CD4-positive, alpha-beta T cell treated with Interleukin-4 for 4 hours (primary cell): ENCODE measurements at places on chromosomes 2 and 18.

- no peak for DNase-seq
These were observed 112.7 kb upstream of the RBMS1 start for GRCh38 chr2:160606341-160606740.

DNA sequence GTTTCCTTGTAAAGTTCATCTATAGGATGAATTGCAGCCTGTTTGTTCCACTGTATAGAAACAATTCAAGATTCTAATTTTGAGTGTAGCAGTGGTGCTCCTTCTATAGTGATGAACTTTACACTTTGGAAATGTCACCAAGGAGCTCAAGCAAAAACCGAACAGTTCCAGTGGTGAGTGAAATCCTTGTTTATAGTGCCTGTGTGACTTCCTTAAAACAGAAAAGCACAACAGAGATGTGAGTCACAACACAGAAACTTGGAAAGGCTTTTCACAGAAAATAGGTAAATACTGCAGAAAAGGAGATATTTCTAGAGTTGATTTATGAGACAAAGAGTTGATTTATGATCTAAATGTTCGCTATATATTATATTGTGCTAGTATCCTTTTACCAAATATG is 482.0 kb downstream of the PTPRM start:
- DNase-seq = no peak

- DNase-seq = no peak
These were observed 6.2 kb downstream of the PRKD3 start for GRCh38 chr2:37318401-37318800.

DNA sequence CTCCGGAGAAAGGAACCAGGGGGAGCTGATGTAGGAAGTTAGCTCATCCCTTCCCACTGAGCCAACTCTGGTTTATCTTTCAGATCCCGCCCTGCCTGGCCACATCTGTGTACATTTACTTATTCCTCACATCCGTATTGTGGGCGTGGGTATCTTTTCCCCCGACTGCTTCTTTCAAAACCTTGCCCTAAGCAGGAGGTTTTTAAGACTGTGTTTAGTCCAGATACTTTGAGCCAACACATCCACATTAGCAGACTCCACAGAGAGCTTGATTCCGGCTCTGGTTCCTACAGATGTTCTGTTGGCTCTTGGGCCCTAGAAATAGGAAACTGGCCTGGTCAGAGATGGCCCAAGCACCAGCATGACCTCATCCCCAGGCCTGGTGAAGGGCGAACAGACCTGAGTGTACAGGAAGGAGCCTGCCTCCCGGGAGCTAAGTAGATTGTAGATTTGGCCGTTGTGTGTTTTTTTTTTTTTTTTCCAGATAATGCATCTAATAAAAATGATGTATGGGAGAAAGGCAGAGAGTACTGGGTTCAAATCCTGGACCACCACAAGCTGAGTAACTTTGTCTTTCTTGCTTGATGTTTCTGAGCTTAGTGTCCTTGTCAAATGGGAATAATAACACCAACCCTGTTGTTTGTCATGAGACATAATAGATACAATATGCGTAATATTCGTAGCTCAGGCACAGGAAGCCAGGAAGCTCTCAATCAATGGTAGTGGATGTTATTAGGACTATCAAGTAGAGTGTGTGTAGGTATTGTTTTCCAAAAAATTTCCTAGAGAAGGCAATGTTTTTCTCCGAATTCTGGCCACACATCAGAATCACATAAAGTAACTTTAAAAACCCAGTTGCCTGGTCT is 92.3 kb downstream of the PRKCE start:
- DNase-seq = no peak

DNA sequence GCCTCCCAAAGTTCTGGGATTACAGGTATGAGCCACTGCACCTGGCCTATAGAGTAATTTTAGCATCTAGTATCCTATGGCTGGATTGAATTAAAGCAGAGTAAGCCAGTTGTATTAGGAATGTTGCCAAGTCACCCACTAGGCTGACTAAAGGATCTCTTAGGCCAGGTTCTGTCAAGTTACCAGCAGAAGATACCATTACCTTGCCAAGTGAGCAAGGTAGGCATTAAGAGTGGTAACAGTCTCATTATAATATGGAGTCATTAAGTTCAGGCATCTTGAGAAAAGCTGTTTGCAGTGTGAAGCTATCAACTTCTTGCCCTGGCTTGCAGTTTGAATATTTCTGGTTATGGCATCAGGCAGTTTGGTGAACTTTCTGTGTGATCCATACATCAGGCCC is 37.0 kb upstream of the MTCL1 start:
- no peak for DNase-seq
